ENCODE measurements at places on chromosomes 11 and 22. TPM values are rescaled to one million over a fixed set of nuclear protein-coding genes. Genes with fewer than 3 reads are reported as not detected.
A peak's percentile ranks its signal among the peaks of the same experiment; 100 is the strongest.

The MUC5AC gene
- 0.35 TPM for total RNA-seq

The GGTLC2 gene
- total RNA-seq: not detected

The OR8D1 gene
- not detected for total RNA-seq

The CECR2 gene
- total RNA-seq: not detected

The UPK3A gene
- not detected for total RNA-seq

The MEI1 gene
- total RNA-seq: 1.4 TPM

The OR52I2 gene
- total RNA-seq: not detected

The WNT7B gene
- total RNA-seq: 42.0 TPM

DNA sequence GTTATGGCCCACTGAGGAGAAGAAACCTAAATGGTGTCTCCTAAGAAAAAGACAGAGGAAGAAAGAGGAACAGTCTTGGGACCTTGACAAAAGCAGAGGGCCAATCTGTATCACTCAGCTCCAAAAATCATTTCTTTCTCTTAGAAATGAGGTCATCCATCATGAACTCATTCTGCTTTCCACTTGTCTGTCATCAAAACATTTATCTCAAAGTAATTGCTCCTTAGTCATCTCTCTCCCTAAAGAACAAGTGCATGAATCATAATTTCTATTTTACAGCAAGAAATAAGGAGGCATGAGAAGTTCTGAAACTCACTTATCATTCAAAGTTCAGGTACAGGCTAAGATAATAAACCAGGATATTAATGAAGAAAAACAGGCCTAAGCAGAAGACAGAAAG, 375.6 kb downstream of the KCNA4 start:
- H3K27ac ChIP-seq: no peak overlapping the region
- no peak overlapping the region for H3K4me3 ChIP-seq
- H3K27me3 ChIP-seq: no peaks in the 10 kb centered on the region
- no peaks in the 10 kb centered on the region for H3K4me1 ChIP-seq
- H3K36me3 ChIP-seq: no peaks in the 10 kb centered on the region

DNA sequence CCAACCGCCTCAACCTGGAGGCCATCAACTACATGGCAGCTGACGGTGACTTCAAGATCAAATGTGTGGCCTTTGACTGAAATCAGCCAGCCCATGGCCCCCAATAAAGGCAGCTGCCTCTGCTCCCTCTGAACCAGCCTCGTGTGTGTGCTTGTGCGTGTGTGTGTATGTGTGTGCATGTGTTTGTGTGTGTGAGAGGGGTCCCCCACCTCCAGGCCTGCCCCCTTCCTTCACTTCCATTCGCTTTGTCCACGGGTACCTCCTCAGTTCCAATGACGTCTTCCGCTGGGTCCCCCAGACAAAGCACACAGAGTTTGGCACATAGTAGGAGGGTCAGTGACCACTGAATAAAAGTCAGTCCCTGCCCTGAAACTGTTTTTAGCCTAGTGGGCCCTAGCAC, 4.2 kb downstream of the LGALS1 start:
- H3K27ac ChIP-seq: no peak overlapping the region
- no peak for DNase-seq
- peaks cover 5% of the 10 kb centered on the region for H3K36me3 ChIP-seq
- no peaks in the 10 kb centered on the region for H3K27me3 ChIP-seq

- H3K36me3 ChIP-seq: no peaks in the 10 kb centered on the region
- peaks cover 27% of the 10 kb centered on the region for H3K4me1 ChIP-seq
- H3K4me3 ChIP-seq: no peak overlapping the region
- H3K27me3 ChIP-seq: no peaks in the 10 kb centered on the region
Observed at GRCh38 chr11:1306186-1307162, 3.0 kb downstream of the TOLLIP start.

- DNase-seq: peak; percentile 70
- H3K36me3 ChIP-seq: no peaks in the 10 kb centered on the region
- no peaks in the 10 kb centered on the region for H3K27me3 ChIP-seq
Observed at GRCh38 chr11:101428918-101429317, 154.9 kb downstream of the TRPC6 start.

DNA sequence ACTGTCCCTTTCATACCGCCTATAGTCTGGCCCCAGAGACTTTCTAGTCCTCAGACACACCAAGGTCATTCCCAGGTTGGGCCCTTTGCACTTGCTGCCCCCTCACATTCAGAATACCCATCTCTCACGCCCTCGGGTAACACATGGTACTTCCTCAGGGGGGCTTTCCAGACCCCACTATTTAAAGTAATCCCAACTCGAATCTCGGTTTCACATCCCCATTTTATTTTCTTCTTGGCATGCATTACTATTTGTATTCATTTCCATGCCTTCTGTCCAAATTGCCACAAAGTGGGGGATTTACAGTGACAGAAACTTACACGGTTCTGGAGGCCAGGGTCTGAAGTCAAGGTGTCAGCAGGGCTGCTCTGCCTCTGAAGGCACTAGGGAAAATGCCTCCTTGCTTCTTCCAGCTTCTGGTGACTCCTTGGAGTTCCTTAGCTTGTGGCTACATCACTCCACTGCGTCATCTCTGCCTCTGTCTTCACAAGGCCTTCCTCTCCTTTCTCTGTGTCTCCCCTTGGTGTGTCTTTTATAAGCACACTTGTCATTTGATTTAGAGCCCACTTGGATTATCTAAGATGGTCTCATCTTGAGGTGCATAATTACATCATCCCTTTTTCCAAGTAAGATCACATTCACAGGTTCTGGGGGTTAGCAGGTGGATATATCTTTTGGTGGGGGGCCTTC, 15.1 kb downstream of the RCN1 start:
- peaks cover 21% of the 10 kb centered on the region for H3K36me3 ChIP-seq
- no peak overlapping the region for H3K27ac ChIP-seq
- DNase-seq: no peak

- H3K4me3 ChIP-seq: no peak overlapping the region
- no peaks in the 10 kb centered on the region for H3K4me1 ChIP-seq
- no peaks in the 10 kb centered on the region for H3K27me3 ChIP-seq
- no peak overlapping the region for H3K27ac ChIP-seq
- H3K36me3 ChIP-seq: no peaks in the 10 kb centered on the region
Observed at GRCh38 chr22:45450921-45451651, 37.6 kb downstream of the RIBC2 start.

GRCh38 chr11:104148706-104149105, 15.2 kb downstream of the PDGFD start:
- H3K36me3 ChIP-seq: no peaks in the 10 kb centered on the region
- H3K4me1 ChIP-seq: peaks cover 4% of the 10 kb centered on the region
- no peak overlapping the region for H3K4me3 ChIP-seq
- H3K27me3 ChIP-seq: no peaks in the 10 kb centered on the region
- no peak overlapping the region for H3K27ac ChIP-seq

DNA sequence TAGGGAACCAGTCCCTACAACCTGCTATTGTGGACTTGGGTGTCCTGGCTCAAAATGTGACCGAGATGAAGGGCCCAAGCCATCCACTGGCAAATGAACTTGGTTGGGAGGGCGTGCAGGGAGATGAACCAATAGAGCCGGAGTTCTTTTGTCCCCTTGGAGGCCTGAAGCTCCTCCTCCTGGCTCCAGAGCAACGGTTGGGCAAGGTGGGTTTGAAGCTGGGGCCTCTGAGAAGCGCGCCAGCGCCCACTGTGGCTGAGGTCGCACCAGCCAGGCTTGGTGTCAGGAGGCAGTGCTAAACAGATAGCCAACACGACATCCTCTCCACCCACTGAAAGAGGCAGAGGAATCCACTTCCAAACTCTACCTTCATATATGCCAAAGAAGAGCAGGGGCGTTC, 36.0 kb upstream of the PACSIN2 start:
- H3K27me3 ChIP-seq: no peaks in the 10 kb centered on the region
- no peak overlapping the region for H3K27ac ChIP-seq
- no peak for DNase-seq
- H3K36me3 ChIP-seq: no peaks in the 10 kb centered on the region

GRCh38 chr11:9639099-9639498, 24.8 kb upstream of the SWAP70 start:
- DNase-seq: no peak
- H3K36me3 ChIP-seq: no peaks in the 10 kb centered on the region
- no peak overlapping the region for H3K27ac ChIP-seq
- H3K27me3 ChIP-seq: no peaks in the 10 kb centered on the region
- H3K4me1 ChIP-seq: no peaks in the 10 kb centered on the region
- H3K4me3 ChIP-seq: no peak overlapping the region

DNA sequence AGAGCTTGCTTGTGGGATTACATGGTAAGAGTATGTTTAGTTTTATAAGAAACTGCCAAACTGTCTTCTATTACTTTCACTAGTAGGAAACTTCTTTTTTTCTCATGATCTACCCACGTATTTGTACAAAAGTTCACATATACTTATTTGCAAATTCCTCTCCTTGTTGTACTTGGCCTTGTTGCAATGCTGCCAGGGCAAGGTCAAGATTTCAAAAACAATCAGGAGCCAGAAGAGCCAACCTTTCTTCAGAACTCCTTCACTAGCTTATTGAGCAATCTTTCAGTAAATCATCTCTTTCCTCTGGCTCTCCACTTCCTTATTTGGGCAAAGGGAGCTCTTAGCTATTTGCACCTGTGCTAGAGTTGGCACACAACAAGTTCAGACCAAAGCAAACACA, 9.7 kb downstream of the SRSF8 start:
- H3K27ac ChIP-seq: no peak overlapping the region
- DNase-seq: peak; percentile 66
- H3K36me3 ChIP-seq: no peaks in the 10 kb centered on the region
- H3K4me1 ChIP-seq: peaks cover 32% of the 10 kb centered on the region
- no peak overlapping the region for H3K4me3 ChIP-seq

DNA sequence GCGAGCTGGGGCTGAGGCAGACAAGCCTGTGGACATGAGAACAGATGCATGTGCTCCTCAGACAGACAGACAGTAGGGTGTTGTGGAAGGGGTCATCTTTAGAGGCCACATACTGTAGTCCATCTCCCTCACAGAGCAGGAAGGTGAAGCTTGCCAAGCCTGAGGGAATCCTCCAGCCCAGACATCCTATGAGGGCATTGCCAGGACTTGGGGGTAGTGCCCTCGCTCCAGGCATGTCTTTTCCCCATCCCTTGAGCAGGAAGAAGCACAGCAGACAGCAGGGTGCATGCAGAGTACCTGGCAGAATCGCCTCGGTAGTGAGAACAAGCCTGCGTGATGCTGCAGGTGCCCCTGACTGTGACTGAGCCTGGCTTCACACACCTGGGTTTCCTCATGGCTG, 66.5 kb upstream of the CLDN5 start:
- H3K4me3 ChIP-seq: no peak overlapping the region
- H3K27me3 ChIP-seq: no peaks in the 10 kb centered on the region
- no peaks in the 10 kb centered on the region for H3K4me1 ChIP-seq

DNA sequence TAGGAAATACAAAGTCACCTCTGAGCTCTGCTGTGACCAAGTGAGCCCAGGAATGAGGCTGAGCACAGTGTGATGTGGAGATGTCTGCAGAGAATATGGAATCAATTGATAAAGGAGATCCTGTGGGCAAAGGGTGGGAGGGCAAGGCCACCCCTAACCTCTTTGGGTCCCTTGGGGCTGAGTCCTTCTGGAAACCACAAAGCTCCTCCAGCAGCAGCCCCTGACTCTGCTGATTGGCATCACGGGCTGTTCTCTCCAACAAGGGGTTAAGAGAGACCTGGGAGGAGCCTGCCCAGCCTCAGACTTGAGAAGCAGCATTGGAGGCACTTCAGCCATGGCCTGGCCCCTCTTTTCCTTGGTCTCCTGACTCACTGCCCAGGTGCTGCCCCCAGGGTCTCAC, 49.7 kb downstream of the GGTLC2 start:
- H3K27me3 ChIP-seq: no peaks in the 10 kb centered on the region
- DNase-seq: no peak
- no peak overlapping the region for H3K4me3 ChIP-seq

- no peak for DNase-seq
- no peak overlapping the region for H3K27ac ChIP-seq
- H3K36me3 ChIP-seq: no peaks in the 10 kb centered on the region
- no peaks in the 10 kb centered on the region for H3K4me1 ChIP-seq
Observed at GRCh38 chr11:117300283-117300663, 9.1 kb downstream of the BACE1-AS start.

GRCh38 chr11:115930291-115930690, 426.1 kb upstream of the CADM1 start:
- H3K4me3 ChIP-seq: no peak overlapping the region
- H3K4me1 ChIP-seq: no peaks in the 10 kb centered on the region

GRCh38 chr22:46173152-46173551, 22.8 kb downstream of the PPARA start:
- peak overlapping the region; percentile 94 for H3K27ac ChIP-seq
- no peaks in the 10 kb centered on the region for H3K36me3 ChIP-seq
- H3K4me3 ChIP-seq: no peak overlapping the region

DNA sequence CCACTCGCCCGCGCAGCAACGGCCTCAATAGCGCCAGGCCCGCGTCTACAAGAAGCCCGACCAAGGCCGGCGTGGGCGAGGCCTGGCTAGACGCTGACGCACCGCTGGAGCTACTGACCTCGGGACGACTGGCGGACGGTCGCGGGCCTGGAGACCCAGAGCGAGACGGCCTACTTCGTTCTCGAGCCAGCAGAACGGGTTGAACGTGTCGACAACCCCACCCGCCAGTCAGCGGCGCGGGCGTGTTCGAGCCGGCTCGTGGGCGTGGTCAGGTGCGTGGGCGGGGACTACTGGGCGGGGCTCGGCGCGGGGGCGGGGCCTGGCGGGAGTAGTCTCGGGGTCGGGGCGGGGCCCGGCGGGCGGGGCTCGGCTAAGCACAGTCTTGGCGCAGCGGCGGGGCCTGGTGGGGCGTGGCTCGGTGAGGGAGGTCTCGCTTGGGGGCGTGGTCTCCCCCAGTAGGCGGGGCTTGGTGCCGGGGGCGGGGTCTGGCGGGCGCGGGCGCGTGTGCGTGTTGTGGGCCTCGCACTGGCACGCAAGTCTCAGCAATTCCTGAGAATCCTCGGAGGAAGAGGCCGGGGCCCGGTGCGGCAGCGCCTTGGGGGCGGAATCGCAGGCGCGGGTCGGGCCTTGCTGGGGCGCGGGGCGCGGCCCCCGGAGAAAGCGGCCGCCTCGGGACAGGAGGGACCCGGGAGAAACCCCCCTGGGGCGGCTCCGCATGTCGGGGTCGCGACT, at the start of gene RNH1:
Gene RNH1, minus strand, starts transcription at position 248 of the 732 bp plus-strand sequence. CDS start 5,080 bp downstream, outside the sequence.
- H3K4me1 ChIP-seq: peaks cover 12% of the 10 kb centered on the region
- H3K36me3 ChIP-seq: peaks cover 3% of the 10 kb centered on the region
- peak within 1 kb of the TSS; percentile 88 for H3K4me3 ChIP-seq
- peak; percentile 90 for DNase-seq
- H3K27ac ChIP-seq: peak within 1 kb of the TSS; percentile 100

DNA sequence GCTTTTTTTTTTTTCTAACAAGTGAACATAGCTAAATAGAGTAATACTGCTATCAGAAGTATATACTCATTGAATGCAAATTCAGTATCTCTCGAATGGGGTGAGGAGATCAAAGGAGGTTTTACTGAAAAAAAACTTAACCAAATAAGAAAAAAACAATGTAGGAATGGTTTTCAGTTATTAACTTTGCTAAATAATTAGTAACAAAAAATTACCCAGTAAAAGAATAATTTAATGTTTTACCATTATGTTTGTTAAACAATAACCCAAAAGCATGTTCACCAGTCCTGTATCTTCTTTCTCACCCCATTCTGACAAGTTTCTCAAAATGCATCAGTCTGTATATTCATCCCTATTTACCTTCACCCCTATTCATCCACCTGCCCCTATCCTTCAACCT, 22.6 kb upstream of the CTSC start:
- DNase-seq: no peak
- H3K27ac ChIP-seq: no peak overlapping the region
- no peaks in the 10 kb centered on the region for H3K36me3 ChIP-seq
- no peaks in the 10 kb centered on the region for H3K27me3 ChIP-seq
